GM23338 (cell line): ENCODE measurements at places on chromosomes 5 and 9. TPM values are rescaled to one million over a fixed set of nuclear protein-coding genes. Genes with fewer than 3 reads are reported as not detected.

The SLC4A9 gene
- 0.08 TPM in 1 of 2 replicates, not detected in the other for polyA plus RNA-seq

The CRHBP gene
- not detected in 2 replicates for polyA plus RNA-seq

The BDP1 gene
- polyA plus RNA-seq = 44.5 and 54.4 TPM in 2 replicates

The MARCHF11 gene
- polyA plus RNA-seq = 0.49 and 1.5 TPM in 2 replicates

The ZNF366 gene
- not detected in 2 replicates for polyA plus RNA-seq

The MOB3B gene
- polyA plus RNA-seq = 7.6 and 8.1 TPM in 2 replicates

The OR13C8 gene
- not detected in 2 replicates for polyA plus RNA-seq

The KIF27 gene
- 4.7 and 8.2 TPM in 2 replicates for polyA plus RNA-seq

The SPTLC1 gene
- polyA plus RNA-seq = 42.6 and 54.8 TPM in 2 replicates

The LAMC3 gene
- 8.2 and 9.0 TPM in 2 replicates for polyA plus RNA-seq

The SV2C gene
- 0.05 and 0.12 TPM in 2 replicates for polyA plus RNA-seq

The GLRA1 gene
- not detected in 2 replicates for polyA plus RNA-seq

The ZDHHC11B gene
- polyA plus RNA-seq = 0.83 and 0.89 TPM in 2 replicates

The GOLM1 gene
- 50.3 and 58.3 TPM in 2 replicates for polyA plus RNA-seq

The ECM2 gene
- polyA plus RNA-seq = 0.57 and 0.79 TPM in 2 replicates

The DRD1 gene
- polyA plus RNA-seq = 0.11 TPM in 1 of 2 replicates, not detected in the other

The TRPM3 gene
- 1.2 and 2.8 TPM in 2 replicates for polyA plus RNA-seq

The CCDC152 gene
- polyA plus RNA-seq = 75.9 and 76.8 TPM in 2 replicates

The CARD6 gene
- 0.28 and 0.32 TPM in 2 replicates for polyA plus RNA-seq

The IFNA2 gene
- not detected in 2 replicates for polyA plus RNA-seq

The KCNN2 gene
- 12.9 and 15.9 TPM in 2 replicates for polyA plus RNA-seq

The SLC6A7 gene
- not detected in 2 replicates for polyA plus RNA-seq

The SLC45A2 gene
- polyA plus RNA-seq = not detected in 2 replicates

The CTNND2 gene
- 4.3 and 5.1 TPM in 2 replicates for polyA plus RNA-seq

The PCDHGB4 gene
- 3.0 and 3.5 TPM in 2 replicates for polyA plus RNA-seq

The NSG2 gene
- polyA plus RNA-seq = 0.16 TPM in 1 of 2 replicates, not detected in the other

The GFI1B gene
- polyA plus RNA-seq = 0.28 TPM in 1 of 2 replicates, not detected in the other

The AHRR gene
- polyA plus RNA-seq = 0.27 and 0.61 TPM in 2 replicates

The FOXD4 gene
- not detected in 2 replicates for polyA plus RNA-seq

The TEX48 gene
- polyA plus RNA-seq = not detected in 2 replicates

The OTULINL gene
- polyA plus RNA-seq = 6.3 and 7.8 TPM in 2 replicates

The FAM81B gene
- 0.40 TPM in 1 of 2 replicates, not detected in the other for polyA plus RNA-seq

The APBA1 gene
- 0.26 TPM in 2 replicates for polyA plus RNA-seq

The MYMK gene
- 0.54 TPM in 1 of 2 replicates, not detected in the other for polyA plus RNA-seq

The SPAG8 gene
- 0.17 and 0.45 TPM in 2 replicates for polyA plus RNA-seq

The ANKHD1 gene
- polyA plus RNA-seq = 58.6 and 73.0 TPM in 2 replicates

The DDX4 gene
- polyA plus RNA-seq = not detected in 2 replicates

The COL15A1 gene
- 0.18 TPM in 1 of 2 replicates, not detected in the other for polyA plus RNA-seq

The TMED9 gene
- polyA plus RNA-seq = 74.4 and 77.2 TPM in 2 replicates

The GABRA6 gene
- polyA plus RNA-seq = not detected in 2 replicates

The CCDC69 gene
- polyA plus RNA-seq = 2.7 and 3.0 TPM in 2 replicates

The GALNT12 gene
- polyA plus RNA-seq = 14.0 and 14.6 TPM in 2 replicates

The ECPAS gene
- 50.8 and 51.4 TPM in 2 replicates for polyA plus RNA-seq

The FOXI1 gene
- polyA plus RNA-seq = not detected in 2 replicates

The RASGRF2 gene
- 4.3 and 5.0 TPM in 2 replicates for polyA plus RNA-seq

The KLHL3 gene
- 3.1 and 4.9 TPM in 2 replicates for polyA plus RNA-seq

The NIM1K gene
- polyA plus RNA-seq = not detected in 2 replicates

The SPATA31A3 gene
- polyA plus RNA-seq = not detected in 2 replicates

The CDH9 gene
- polyA plus RNA-seq = 0.26 and 0.33 TPM in 2 replicates

The SLCO6A1 gene
- polyA plus RNA-seq = 0.34 and 1.0 TPM in 2 replicates

The FOXD4L6 gene
- polyA plus RNA-seq = not detected in 2 replicates

The PCDHGB7 gene
- 0.94 and 1.4 TPM in 2 replicates for polyA plus RNA-seq

The HMCN2 gene
- polyA plus RNA-seq = 1.3 and 2.1 TPM in 2 replicates

The PCDHA3 gene
- polyA plus RNA-seq = 0.87 and 1.2 TPM in 2 replicates

The TAF11L10 gene
- polyA plus RNA-seq = not detected in 2 replicates

The KCNV2 gene
- 0.38 and 0.60 TPM in 2 replicates for polyA plus RNA-seq

The BASP1 gene
- 84.2 and 87.5 TPM in 2 replicates for polyA plus RNA-seq

The RORB gene
- polyA plus RNA-seq = 0.92 and 1.2 TPM in 2 replicates

The WNT8A gene
- polyA plus RNA-seq = not detected in 2 replicates
